ENCODE measurements at places on chromosomes 7 and 10.

- DNase-seq, result no peak
Measured at GRCh38 chr7:111558991-111559390, 3.3 kb downstream of the IMMP2L start.

DNA sequence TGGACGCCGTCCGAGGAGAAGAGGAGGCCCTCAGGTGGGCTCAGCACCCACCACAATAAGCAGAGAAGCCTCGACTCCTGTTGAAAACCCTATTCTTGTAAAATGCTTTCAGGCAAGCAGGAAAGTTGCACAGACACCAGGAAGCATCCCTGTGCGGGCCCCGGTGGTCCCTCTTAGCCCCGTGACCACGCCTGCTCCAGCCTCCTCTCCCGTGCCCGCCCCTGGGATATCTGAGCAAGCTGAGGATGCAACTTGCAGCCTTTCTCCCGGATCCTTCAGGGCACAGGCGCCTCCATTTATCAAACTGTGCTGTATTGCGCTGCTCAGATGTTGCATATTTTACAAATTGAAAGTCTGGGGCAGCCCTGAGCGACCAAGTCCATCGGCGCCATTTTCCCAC, 72.7 kb downstream of the CFAP46 start:
- peak; percentile 2 for DNase-seq

- DNase-seq, result no peak
Measured at GRCh38 chr7:36726311-36726710, 2.0 kb upstream of the AOAH start.

- no peak for DNase-seq
Measured at GRCh38 chr7:98266840-98267239, 14.6 kb upstream of the BRI3 start.

- no peak for DNase-seq
Measured at GRCh38 chr7:45578022-45578421, 3.9 kb downstream of the ADCY1 start.

DNA sequence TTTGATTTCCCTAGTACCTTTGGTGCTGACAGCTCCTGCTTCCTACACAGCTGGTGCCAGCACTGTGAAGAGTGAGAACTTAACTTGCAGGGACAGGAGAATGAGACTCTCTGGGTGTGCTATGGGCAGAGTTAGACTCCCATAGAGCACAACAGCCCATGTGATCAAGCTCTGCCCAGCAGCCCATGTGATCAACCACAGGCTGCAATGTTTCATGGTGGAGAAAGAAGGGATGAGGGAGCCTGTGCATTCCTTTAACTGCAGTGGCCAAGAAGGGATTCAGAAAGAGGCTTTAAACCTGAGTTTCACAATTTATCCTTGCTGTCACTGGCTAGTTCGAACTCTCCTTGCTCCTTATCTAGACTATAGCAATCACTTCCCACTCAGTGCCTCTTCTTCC, 10.0 kb upstream of the MEST start:
- peak; percentile 57 for DNase-seq

DNA sequence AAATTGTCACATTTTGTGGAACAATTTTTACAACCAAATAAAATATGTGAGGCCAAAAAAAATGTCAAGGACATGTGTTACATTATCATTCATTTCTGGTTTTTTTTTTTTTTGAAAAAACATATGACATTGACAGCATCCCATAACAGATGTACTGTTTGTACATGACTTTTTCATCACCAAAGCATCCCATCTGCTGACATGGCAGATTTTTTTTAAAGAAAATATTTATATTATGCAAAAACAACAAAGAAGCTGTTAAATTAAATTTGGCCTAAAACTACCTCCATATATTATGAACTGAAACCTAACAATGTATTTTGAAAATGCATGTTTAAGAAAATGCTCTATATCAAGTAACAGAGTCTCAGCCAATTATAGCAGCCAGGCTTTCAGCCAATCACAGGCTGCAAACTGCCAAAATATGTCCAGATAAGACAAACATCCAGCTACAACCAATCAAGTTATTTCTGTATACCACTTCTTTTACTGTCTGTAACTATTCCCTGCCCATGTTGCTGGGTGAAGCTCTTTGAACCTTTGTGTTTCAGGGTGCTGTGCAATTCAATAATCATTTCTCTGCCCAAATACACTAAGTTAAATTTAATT, 1111.8 kb downstream of the GRM8 start:
- DNase-seq, result no peak

DNA sequence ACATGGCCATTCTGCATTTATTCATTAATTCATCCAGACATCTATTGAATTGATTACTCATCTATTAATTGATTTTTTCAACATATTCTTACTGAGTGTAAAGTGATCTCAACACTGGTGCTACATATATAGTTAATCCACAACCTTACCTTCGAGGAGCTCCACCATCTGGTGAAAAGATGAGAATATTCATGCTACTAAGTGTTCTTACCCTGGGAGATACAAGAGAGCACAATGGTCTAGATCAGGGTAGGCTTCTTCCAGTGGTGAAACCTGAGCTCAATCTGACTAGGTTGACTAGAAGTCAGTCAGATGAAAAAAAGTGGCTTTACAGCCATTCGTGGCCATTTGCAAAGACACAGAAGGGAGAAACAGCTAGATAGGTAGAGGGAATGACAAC, 507.4 kb downstream of the ANKRD7 start:
- DNase-seq, result no peak

DNA sequence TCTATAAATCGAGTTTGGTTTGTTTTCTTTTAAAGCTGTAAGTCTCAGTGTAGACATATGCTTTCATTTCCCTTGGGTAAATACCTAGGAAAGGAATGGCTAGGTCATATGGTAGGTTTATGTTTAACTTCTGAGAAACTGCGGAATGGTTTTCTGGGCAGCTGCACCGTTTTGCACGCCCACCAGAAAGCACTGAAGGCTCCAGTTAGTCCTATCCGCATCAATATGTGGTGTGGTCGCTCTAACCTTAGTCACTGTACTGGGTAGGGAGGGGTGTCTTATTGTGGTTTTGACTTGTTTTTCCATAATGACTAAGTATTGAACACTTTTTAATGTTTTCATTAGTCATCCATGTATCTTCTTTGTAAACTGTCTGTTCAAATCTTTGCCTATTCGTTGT, 279.5 kb upstream of the AKR1E2 start:
- DNase-seq, result no peak

DNA sequence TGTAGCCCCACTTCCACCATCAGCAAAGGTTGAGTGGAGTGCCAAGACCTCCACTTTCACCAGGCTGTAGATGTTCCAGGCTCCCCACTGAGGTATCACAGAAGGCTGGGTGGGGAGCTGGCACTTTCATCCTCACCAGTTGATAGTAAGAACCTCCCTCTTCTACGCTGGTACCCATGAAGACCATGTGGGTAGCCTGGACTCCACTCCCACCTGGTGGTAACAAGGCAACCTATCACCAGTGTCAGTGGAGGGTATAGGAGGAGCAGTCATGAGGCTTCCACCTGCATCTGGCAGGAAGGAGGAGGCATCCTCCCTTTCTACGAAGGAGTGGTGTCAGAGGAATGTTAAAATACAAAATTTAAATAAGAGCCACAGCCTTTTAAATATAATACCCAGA, 4.4 kb downstream of the SMIM30 start:
- no peak for DNase-seq

- DNase-seq, result no peak
Measured at GRCh38 chr10:9868499-9868898, 1149.2 kb upstream of the CELF2 start.

DNA sequence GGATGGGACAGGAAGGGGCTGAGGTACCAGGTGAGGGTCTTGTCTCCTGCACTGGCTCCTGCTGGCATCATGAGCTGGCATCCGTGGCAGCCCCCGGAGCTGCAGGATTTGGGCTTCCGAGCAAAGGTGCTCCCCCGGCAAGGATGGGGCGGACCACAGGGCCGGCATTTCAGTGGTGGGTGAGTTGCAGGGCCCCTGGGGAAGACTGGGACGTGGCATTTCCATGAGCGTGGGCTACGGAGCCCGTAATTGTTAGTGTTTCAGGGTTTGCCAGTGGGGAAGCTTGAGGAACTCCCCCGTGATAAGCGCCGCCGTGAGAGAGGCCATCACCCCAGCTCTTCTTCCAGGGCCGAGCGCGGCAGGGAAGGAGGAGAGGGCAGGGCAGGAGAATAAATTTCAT, 235.6 kb downstream of the MGMT start:
- no peak for DNase-seq

DNA sequence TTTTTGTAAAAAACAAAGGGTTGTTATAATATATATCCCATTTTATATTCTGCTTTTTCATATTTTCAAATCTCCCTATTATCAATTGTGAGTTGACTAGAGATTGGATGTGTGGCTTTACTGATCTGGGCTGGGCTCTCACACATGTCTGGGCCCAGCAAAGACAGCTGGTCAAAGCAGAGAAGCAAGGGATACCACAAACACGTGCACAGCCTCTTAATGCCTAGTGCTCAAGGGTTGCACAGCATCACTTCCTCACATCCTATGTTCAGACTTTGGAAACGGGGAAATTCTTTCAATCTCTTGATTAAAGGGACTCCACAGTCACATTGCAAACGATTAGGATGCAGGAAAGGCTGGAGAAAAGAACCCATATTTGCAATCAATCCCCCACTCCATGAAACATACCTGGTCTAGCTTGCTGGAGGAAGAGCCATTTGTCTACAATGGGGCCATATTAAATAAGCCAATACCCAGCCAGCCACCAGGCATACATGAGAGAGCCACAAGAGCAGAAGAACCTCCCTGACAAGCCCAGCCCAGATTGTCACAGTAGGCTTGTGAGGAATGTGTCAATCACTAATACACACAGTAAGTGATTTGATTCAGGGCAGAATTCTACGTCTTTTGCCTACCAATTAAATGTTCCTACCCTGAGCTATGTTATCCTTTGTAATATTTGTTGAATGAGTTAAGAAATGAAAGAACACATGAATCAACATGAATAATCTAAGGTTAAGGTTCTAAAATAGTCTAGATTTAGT, 431.2 kb downstream of the TNS3 start:
- no peak for DNase-seq

GRCh38 chr10:102327641-102328040, 67.9 kb upstream of the NFKB2 start:
- no peak for DNase-seq

- DNase-seq, result no peak
Measured at GRCh38 chr10:98492763-98493162, 46.0 kb upstream of the HPS1 start.

DNA sequence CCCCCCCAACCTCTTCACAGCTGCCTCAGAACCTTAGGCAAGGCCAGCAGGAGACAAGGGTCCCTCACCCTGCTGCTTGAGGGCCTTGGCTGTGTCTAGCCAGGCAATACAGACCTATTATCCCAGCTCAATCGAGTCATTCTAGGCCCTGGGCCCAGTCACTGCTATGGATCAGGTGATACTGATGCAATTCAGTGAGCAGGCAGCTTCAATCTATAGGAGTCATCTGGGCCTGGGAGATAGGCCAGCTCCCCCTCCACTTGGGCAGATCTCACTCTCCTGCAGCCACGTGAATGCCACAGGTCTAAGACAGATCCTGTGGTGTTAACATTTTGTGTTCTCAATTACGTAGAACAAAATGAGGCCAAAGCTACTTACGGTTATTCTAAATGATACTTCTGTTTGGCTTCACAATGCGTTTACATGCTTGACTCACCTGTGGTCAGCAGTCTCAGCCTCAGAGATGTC, 68.0 kb upstream of the LRRC4 start:
- DNase-seq, result no peak

DNA sequence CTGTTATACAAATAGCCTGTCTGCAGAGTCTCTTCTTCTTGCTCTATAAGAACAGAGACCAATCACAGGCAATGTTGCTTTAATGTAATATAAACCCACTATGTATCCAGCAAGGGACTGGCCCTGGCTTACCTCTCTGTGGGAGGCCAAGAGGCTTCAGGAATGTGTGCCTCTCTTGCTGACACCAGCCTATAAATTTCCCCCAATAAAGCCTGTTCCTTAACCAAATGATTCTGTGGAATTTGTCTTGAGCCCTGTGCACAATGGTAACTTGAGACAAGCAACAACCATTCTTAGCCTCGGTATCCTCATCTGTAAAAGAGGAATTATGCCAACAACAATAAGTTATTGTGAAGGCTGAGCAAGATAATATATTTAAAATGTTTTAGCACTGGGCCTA, 563.7 kb downstream of the GRM8 start:
- DNase-seq, result no peak

DNA sequence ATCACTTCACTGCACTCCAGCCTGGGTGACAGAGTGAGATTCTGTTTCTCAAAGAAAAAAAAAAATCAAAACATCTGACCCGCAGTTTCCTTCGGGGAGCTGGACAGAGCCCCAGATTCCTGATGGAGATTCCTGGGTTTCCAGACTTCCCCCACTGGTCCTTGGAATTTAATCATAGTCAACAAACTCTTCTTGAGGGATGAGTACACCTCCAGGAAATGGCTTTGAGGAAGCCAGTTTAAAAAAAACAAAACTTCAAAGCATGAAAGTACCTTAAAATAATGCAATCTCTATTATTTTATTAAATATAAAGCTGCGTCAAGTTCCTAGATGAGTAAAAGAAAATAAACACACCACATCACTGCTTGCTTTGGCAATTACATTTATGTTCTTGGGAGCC, 1.2 kb upstream of the MAD1L1 start:
- DNase-seq, result no peak

- peak; percentile 65 for DNase-seq
Measured at GRCh38 chr10:44947371-44948152, 12.0 kb upstream of the RASSF4 start.
